ENCODE measurements at places on chromosomes 1 and 21.

DNA sequence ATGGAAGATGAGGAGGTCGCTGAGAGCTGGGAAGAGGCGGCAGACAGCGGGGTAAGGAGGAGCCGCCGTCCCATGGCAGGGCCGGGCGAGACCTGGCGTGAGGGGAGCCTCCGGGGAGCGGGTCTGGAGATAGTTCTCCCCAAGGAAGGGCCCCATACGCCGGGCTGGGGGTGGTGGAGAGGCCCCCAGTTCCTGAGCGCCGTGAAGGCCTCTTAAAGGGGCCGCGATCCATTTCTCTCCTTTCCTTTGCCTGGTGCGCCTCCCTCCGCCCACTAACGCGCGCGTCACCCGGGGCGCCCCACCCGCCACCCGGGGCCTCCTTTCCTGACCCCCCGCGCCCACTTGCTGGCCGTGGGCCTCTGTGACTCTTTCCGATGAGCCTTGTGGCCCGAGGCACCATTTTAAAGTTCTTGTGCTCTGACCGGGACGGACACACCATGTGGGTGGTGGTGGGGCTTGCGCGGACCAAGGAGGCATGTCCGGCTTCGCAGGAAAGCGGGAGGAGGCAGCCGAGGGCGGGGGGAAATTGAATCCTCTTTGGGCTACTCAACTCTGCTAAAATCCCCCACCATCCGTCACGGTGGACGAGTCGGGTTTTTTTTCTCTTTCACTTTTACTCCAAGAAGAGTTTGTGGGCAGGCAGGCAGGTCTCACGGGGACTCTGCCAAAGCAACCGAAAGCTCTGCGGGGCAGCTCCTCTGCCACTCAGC, 371 bp downstream of the SZRD1 start:
- H3K27ac ChIP-seq: peak overlapping the region; percentile 93
- peaks cover 70% of the 10 kb centered on the region for H3K4me1 ChIP-seq
- H3K4me3 ChIP-seq: peak overlapping the region; percentile 66
- DNase-seq: peak; percentile 84

DNA sequence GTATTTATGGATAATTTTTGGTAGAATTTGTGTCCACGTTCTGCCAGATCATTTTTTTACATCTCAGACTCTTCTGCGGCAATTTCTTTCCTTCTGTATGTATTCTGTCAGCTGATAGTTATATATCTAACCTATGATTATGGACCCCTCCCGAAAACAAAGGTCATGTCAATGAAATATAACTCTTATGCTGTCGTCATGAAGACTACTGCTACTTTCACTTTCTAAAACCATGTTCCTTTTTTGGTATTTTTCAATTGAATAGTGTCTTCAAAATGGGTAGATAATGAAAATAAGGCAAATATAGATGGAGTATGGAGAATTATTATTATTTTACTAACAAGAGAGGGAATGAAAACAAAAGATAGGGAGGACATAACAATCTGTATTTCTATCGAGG, 3.2 kb downstream of the ANGPTL1 start:
- H3K27ac ChIP-seq: no peak overlapping the region
- no peak for DNase-seq
- H3K4me1 ChIP-seq: peaks cover 20% of the 10 kb centered on the region
- H3K4me3 ChIP-seq: no peak overlapping the region
- no peaks in the 10 kb centered on the region for H3K27me3 ChIP-seq
- no peaks in the 10 kb centered on the region for H3K36me3 ChIP-seq

- H3K27ac ChIP-seq: no peak overlapping the region
- H3K27me3 ChIP-seq: no peaks in the 10 kb centered on the region
- H3K4me1 ChIP-seq: peaks cover 34% of the 10 kb centered on the region
- H3K4me3 ChIP-seq: no peak overlapping the region
- H3K36me3 ChIP-seq: no peaks in the 10 kb centered on the region
Observed at GRCh38 chr1:221200464-221200863, 321.2 kb downstream of the HLX start.

DNA sequence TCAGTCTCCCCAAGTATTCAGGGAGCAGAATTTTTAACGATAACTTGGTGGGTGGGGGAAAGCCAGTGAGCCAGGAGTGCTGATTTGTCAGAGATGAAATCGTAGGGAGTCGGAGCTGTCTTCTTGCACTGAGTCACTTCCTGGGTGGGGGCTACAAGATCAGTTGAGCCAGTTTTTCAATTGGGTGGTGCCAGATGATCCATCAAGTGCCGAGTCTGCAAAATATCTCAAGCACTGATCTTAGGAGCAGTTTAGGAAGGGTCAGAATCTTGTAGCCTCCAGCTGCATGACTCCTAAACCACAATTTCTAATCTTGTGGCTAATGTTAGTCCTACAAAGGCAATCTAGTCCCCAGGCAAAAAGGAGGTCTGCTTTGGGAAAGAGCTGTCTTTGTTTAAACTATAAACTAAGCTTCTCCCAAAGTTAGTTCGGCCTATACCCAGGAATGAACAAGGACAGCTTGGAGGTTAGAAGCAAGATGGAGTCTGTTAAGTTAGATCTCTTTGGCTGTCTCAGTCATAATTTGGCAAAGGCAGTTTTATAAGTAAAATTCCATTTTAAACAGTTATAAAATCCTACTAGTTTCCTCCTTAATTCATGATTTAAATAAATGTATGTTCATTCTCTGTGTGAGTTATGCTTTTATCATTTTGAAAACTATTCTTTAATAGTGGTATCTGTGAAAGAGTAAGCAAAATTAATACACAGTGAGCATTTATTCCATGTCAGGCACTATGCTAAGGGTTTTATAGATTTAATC, 51.7 kb downstream of the SLC16A1 start:
- no peaks in the 10 kb centered on the region for H3K27me3 ChIP-seq
- H3K4me3 ChIP-seq: no peak overlapping the region
- H3K36me3 ChIP-seq: no peaks in the 10 kb centered on the region
- H3K4me1 ChIP-seq: peaks cover 15% of the 10 kb centered on the region

DNA sequence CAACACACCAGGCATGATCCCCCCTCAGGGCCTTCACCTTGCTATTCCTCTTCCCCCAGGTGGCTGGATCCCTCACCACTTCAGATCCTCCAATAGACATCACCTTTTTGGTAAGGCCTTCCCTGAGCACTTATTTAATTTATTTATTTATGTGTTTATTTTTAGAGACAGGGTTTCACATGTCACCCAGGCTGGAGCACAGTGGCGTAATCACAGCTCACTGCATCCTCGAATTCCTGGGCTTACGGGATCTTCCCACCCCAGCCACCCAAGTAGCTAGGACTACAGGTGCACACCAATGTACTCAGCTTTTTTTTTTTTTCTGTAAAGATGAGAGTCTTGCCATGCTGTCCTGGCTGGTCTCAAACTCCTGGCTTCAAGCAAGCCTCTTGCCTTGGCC, 17.2 kb downstream of the KCNN3 start:
- no peak for DNase-seq
- H3K4me3 ChIP-seq: no peak overlapping the region
- no peaks in the 10 kb centered on the region for H3K27me3 ChIP-seq
- no peaks in the 10 kb centered on the region for H3K4me1 ChIP-seq
- no peaks in the 10 kb centered on the region for H3K36me3 ChIP-seq

DNA sequence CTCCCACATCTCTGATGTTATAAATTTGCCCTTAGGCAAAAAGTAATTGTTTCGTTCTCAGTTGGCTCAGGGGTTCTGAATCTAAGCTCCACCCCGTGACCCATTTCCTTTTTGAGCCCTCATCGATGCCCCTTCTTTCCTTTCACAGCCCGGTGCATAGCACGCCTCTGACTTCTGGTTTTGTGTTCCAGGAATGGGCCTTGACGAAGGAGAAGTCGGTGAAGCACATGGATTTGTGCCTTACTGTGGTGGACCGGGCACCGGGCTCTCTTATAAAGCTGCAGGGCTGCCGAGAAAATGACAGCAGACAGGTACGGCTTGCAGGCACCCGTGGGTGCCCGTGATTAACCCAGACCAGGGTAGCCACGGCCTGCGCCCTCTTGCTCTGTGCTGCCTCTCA, 151.9 kb downstream of the PGBD5 start:
- peaks cover 3% of the 10 kb centered on the region for H3K36me3 ChIP-seq
- peak overlapping the region; percentile 10 for H3K27ac ChIP-seq
- H3K4me1 ChIP-seq: peaks cover 26% of the 10 kb centered on the region
- no peak for DNase-seq

DNA sequence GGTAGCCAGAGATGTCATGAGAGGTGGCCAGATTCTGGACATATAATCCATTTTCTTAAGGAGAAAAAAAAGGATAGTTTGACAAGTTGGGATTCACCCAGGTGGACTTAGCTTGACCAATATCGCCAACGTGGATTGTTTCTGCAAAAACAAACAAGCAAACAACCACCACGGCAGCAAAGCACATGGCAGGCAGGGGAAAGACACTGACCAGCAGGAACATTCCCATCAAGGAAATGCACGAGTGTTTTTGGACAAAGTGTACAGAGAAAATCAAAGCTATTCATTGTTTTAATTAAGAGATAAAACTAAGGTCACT, 9.1 kb upstream of the PLA2G2C start:
- H3K27me3 ChIP-seq: no peaks in the 10 kb centered on the region
- no peak for DNase-seq
- no peaks in the 10 kb centered on the region for H3K4me1 ChIP-seq

DNA sequence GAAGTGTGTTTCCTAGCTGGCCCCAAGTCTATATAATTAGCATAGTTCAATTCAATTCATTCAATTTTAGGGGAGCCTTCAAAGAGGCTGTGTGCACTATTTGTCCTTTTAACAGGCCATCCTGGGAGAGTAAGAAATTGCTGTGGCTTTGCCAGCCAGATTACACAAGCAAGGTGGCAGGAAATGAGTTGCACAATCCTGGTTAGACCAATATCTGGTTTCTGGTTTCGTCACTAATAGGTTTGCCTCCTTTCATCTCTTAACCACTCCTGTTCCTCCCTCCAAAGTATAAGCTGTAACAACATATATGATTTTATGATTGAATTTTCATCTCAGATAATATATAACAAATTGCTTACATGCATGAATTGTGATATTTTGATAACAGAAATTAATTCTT, 84.1 kb upstream of the NEGR1 start:
- no peaks in the 10 kb centered on the region for H3K4me1 ChIP-seq
- H3K27ac ChIP-seq: no peak overlapping the region
- no peak overlapping the region for H3K4me3 ChIP-seq
- no peaks in the 10 kb centered on the region for H3K36me3 ChIP-seq

DNA sequence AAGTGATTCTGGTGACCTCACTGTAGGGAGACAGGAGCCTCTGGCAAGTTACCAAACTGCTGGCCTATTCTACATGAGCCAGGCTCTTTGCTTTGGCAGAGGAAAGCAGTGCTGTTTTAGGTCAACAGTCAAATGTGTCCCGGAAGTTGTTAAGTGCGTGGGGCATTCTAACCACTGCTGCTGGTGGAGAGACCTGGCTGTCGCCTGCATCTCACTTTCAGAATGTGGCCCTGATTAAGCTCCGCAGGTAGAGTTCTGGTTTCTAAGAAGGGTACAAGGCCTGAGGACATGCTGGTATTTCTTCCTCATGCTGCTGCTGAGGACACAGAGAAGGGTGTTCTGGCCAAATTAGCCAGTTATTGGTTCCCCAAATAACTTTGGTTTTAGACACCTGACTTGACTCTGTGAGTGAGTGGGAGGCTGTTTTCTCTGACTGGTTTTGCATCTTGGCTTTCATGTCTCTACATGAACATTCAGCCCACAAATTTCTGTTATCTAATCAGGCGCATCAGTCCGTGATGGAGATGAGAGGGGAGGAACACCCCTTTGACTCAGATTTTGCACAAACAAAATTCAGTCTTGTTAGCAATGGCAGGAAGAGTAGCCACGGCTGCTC, 120.8 kb downstream of the LMO4 start:
- DNase-seq: peak; percentile 82
- H3K27ac ChIP-seq: no peak overlapping the region
- H3K4me3 ChIP-seq: no peak overlapping the region
- H3K36me3 ChIP-seq: no peaks in the 10 kb centered on the region

- no peak for DNase-seq
- no peak overlapping the region for H3K4me3 ChIP-seq
- H3K36me3 ChIP-seq: no peaks in the 10 kb centered on the region
- no peak overlapping the region for H3K27ac ChIP-seq
- H3K4me1 ChIP-seq: peaks cover 4% of the 10 kb centered on the region
Observed at GRCh38 chr1:17108786-17109185, 10.5 kb downstream of the PADI2 start.

- H3K4me3 ChIP-seq: no peak overlapping the region
- no peaks in the 10 kb centered on the region for H3K36me3 ChIP-seq
- peaks cover 33% of the 10 kb centered on the region for H3K4me1 ChIP-seq
- no peak for DNase-seq
Observed at GRCh38 chr1:119767486-119767885, 1.2 kb downstream of the HMGCS2 start.

- DNase-seq: no peak
- no peaks in the 10 kb centered on the region for H3K27me3 ChIP-seq
- no peak overlapping the region for H3K4me3 ChIP-seq
- H3K36me3 ChIP-seq: no peaks in the 10 kb centered on the region
- no peaks in the 10 kb centered on the region for H3K4me1 ChIP-seq
Observed at GRCh38 chr1:105419030-105419429, 1637.4 kb upstream of the PRMT6 start.

DNA sequence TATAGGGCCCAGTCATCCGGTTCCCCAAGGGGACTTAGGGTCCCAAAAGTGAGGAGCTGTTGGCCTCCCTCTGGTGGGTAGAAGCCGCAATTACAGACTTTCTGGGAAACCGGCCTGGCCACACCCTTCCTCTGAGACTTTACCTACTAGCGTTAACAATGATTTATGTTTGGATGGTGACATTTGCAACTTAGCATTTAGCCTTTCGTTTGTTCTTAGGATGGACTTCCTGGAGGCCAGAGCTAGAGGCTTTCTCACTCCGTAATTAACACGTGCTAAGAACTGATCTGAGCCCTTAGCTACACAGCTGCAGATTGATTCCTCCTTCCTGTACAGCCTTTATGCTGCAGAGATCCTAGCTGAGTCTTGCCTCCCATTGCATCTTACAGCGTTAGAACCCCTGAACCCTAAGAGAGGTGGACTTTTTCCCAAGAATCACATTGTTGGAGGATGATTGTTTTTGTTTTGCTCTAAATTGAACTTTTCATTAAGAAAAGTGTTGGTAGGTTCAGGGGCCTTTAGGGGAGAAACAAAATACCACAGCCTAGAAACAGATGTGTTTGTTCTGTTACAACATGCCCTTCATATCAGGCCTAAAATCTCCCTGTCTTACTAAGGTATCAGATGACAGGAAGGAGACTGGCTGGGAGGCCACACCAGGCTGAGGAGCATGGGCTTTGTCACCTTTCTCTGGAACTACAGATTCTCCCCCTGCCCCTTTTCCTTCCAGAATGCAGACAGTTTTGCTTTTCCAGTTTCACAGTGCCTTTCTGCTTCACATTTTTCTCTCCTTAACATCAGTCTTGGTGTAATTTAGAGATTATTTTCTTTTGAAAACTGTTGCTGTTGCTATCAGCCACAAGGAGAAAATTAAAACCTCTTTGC, 1.9 kb downstream of the S100A11 start:
- H3K27ac ChIP-seq: peak overlapping the region; percentile 89
- no peak overlapping the region for H3K4me3 ChIP-seq
- H3K27me3 ChIP-seq: no peaks in the 10 kb centered on the region
- H3K4me1 ChIP-seq: peaks cover 28% of the 10 kb centered on the region

GRCh38 chr1:24609949-24610517, 33.1 kb upstream of the SRRM1 start:
- no peaks in the 10 kb centered on the region for H3K36me3 ChIP-seq
- H3K27ac ChIP-seq: peak overlapping the region; percentile 59
- no peak for DNase-seq
- no peak overlapping the region for H3K4me3 ChIP-seq

GRCh38 chr1:206143537-206144172, 26.5 kb upstream of the AVPR1B start:
- peaks cover 22% of the 10 kb centered on the region for H3K4me1 ChIP-seq
- no peaks in the 10 kb centered on the region for H3K27me3 ChIP-seq
- H3K4me3 ChIP-seq: no peak overlapping the region
- DNase-seq: no peak

GRCh38 chr1:30807318-30808066, 49.9 kb upstream of the LAPTM5 start:
- H3K27me3 ChIP-seq: no peaks in the 10 kb centered on the region
- no peak for DNase-seq
- H3K4me3 ChIP-seq: no peak overlapping the region
- H3K36me3 ChIP-seq: no peaks in the 10 kb centered on the region
- peaks cover 8% of the 10 kb centered on the region for H3K4me1 ChIP-seq

Data from body of pancreas (tissue), 4 donors.